ENCODE measurements at places on chromosomes 1 and 21.

DNA sequence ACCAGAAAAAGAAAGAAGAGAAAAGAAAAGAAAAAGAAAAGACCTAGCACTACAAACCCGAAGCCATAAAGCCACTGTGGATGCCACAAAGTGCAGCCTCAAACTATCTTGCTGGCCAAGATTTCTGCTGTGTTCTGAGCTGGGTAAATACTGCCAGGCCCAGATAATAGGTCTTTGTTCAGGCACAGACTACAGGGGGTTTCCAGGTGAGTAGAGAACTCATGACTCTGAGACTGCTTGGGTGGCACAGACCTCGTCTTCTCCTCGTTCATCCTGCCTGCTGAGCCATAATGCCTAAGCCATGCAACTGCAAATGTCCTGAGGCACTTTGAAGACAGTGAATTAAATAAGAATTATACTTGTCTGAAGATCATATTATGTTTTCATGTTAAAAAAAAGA, 651.8 kb downstream of the LMO4 start:
- DNase-seq, result no peak

- no peak for DNase-seq
Observed at GRCh38 chr1:235887676-235888075, 21.0 kb upstream of the LYST start.

GRCh38 chr1:1156140-1157032, 17.3 kb upstream of the TTLL10 start:
- DNase-seq, result no peak

- DNase-seq, result no peak
Observed at GRCh38 chr1:246658567-246658966, 65.6 kb upstream of the SCCPDH start.

- DNase-seq, result no peak
Observed at GRCh38 chr1:90719330-90720144, 2.4 kb upstream of the BARHL2 start.

DNA sequence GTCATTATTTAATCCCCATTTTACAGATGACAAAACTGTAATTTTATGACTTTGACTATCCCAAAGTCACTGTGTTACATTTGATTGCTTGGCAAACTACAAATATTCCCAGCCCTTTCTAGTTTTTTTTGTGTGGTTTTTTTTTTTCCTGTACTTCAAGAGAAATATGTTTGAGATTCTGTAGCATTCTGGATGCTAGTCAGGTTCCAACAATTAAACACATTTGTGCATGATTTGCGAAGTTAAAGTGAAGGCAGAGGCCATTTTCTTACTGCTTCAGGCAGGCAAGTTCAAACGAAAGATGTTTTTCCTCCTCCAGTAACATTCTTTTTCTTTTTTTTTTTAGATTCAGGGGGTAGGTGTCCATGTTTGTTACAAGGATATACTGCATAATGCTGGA, 107.9 kb upstream of the SERTAD4 start:
- DNase-seq, result no peak

DNA sequence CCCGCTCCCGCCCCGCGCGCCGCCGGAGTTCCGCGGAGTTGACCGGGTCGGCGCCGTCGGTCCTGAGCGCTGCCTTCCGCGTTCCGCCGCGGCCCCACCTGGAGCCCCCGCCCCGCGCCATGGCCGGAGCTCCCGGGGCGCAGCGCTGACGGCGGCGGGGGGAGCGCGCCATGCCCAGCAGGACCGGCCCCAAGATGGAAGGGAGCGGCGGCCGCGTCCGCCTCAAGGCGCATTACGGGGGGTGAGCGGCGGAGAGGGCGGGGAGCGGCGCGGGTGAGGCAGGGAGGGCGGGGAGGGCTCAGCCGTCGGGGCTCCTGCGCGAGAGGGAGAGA, 216 bp downstream of the PRKCZ start:
- DNase-seq, result no peak

DNA sequence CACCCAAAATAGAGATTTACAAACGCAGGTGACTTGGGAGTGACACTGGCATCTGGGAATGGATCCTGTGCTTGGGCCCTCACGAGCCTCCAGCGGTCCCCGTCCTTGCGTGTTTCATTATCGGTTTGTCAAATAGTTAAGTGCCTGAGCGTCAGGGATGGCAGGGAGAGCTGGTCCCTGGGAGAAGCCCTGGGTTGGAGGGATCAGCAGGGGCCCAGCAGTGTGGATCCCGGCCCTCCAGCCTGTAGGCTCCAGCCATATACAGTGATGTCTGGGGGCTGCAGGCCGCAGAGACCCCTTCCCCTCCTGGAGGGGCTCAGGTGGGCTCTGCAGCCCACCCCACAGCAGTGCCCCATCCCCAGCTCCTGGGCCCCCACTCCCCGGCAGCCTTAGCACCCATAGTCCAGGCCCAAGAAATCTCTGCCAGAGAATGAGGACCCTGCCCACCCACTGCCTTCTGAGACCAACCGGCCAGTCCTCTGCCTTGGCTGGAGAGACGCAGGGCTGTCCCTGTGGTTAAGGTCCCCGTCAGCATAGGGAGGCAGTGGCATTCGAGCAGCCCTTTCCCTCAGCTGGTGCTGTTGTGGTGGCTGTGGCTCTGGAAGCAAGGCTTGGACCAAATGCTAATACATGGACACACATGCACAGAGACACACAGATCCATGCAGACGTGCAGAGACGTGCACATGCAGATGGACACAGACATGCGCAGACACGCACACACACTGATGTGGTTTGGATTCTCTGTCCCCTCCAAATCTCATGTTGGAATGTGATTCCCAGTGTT, 2.4 kb upstream of the SLC19A1 start:
- DNase-seq, result no peak

DNA sequence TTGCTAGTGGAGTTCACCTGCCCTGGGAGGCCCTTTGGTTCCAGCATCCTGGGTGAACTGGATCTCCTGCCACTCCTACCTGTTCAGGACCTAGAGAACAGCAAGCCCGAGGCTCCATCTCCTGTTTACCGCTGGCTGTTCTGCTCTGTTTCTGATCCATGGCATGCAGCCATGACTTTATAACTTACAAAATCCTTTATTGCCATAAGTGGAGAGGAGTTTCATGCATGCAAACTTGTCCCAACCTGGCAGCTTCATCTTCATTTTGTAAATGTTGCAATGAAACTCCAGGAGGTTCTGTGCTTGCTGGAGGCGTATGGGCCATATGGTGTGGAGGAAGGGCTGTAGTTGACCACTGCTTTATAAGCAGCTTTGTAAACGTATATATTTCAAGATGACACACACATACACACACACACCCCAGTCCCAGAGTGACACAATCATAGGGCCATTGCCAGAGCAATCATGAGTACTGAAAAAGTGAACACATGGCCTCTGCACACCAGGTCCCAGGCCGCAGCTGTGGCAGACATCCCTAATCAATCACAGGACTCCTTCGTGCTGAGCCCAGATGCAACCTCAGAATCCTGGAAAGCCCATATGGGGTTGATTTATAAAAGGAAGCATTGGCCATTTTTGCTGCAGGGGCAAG, 69.0 kb downstream of the UBIAD1 start:
- DNase-seq, result no peak

DNA sequence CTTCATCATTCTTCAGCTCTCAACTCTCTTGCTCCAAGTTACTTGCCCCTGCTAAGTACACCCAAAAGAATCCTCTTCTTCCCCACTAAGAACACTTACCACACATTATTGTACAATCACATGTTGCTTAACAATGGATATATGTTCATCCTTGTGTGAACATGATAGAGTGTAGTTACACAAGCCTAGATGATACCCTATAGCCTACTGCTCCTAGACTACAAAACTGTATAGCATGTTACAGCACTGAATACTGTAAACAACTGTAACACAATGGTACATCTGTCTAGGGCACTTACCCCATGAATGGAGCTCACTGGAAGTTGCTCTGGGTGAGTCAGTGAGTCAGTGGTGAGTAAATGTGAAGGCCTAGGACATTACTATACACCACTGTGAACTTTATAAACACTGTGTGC, 77.4 kb downstream of the RERE start:
- DNase-seq, result no peak

- DNase-seq, result no peak
Observed at GRCh38 chr1:84735483-84735882, 45.2 kb upstream of the SSX2IP start.

- no peak for DNase-seq
Observed at GRCh38 chr1:94335950-94336349, 82.2 kb upstream of the ABCD3 start.

DNA sequence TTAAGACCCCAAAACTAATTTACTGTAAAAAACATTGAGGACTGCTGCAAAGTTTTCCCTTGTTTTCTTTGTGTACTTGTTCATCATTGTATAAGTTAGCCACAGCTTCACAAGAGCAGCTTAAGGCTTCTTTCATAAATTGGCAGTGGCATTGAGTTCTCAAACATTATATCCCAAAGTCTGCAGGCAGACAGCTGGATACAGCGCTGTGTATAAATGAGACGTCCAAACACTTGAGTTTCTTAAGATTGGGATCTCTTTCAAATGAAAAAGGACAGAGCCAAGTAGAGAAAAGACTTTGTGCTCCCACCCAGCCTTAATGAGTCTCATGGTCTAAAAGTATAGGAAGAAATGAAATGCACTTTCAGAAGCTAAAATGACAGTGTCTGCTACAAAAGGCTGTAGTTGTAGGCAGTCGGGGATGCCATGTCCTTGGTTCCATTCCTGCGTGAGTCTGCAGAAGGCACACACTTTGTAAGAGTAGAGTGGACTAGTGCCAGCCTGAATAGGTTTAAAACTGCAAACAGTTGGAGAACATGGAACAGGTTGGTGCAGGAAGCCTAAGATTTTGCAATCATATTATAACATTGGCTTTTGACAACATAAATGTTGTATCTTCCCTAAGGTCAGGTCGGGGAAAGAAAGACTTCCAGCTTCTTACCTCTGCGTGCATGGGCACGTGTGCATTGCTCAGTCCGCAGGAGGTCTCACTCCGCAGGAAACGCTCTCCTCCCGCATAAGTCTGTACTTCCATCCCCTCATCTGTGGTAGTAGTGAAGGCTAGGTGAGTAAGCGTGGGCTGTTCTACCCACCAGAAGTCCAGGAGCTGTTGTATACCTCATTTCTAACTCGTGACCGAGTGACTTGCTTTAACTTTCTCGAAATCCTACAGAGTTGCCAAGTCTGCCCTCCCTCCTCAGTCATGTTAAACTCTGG, 94.4 kb downstream of the CD247 start:
- DNase-seq, result no peak

- DNase-seq, result no peak
Observed at GRCh38 chr1:47830641-47831333, 166.4 kb downstream of the TRABD2B start.

GRCh38 chr1:6052543-6053205, 7.0 kb downstream of the KCNAB2 start:
- DNase-seq, result no peak

GRCh38 chr1:225655509-225656258, 2.8 kb upstream of the ENAH start:
- no peak for DNase-seq

- no peak for DNase-seq
Observed at GRCh38 chr1:196355206-196355786, 252.9 kb downstream of the KCNT2 start.

- no peak for DNase-seq
Observed at GRCh38 chr1:244730934-244731434, 78.1 kb downstream of the DESI2 start.

GRCh38 chr1:93584261-93585003, 97.2 kb downstream of the BCAR3 start:
- no peak for DNase-seq

GRCh38 chr21:40706176-40706575, 140.8 kb downstream of the DSCAM start:
- DNase-seq, result no peak

DNA sequence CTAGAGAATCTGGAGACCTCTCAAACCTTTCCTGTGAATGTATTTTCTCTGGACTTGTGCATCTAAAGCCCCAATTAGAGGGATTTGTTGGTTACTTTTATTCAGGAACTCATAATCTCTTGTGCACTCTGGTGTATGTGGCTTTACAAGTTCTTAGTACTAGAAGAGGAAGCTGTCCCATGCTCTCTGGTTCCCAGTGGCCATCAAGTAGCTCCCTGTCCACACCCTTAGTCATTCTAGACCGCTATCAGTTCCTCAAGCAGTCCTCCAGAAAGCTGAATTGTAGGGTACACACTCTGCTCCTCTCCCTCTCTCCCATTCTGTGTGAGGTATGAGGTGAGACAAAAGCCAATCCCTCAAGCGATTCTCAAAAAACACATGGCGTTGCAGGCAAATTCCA, 470.3 kb downstream of the PTPRC start:
- DNase-seq, result no peak

GRCh38 chr1:26350701-26351589, 3.0 kb downstream of the CRYBG2 start:
- DNase-seq, result no peak

DNA sequence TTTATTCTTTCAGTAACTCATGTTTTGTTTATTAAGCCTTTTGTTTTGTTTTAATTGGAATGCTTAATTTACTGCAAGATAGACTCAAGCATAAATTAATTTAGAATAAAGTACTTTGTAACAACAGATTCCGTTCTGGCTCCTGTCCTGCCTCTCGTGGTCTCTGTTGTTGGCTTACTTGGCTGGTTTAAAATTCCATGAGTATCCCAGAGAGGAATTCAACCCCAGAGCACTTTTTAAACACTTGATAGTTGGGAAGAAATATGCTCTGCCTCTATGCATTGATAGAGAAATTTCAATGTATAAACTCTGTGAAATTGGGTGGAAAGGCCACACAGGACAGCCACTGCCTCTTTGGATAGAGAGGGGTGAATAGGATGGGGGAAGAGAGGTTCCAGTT, 89.7 kb downstream of the ATP5PO start:
- no peak for DNase-seq

DNA sequence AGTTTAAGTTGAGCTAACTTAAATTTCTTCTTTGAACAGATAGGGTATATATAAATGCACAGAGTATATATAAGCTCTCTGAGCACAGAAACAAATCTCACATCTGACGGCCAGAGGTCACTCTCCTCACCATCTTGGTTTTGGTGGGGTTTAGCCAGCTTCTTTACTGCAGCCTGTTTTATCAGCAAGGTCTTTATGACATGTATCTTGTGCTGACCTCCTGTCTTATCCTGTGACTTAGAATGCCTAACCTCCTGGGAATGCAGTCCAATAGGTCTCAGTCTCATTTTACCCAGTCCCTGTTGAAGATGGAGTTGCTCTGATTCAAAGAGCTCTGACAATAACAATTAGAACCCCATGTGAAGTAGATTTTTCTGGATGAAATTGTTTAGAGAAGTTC, 1.6 kb upstream of the MOV10 start:
- no peak for DNase-seq

GRCh38 chr21:32523988-32524719, 61.2 kb downstream of the TCP10L start:
- no peak for DNase-seq

- no peak for DNase-seq
Observed at GRCh38 chr1:226373376-226373775, 34.5 kb downstream of the PARP1 start.

GRCh38 chr1:17361687-17362086, 10.3 kb upstream of the PADI6 start:
- DNase-seq, result no peak

GRCh38 chr1:167912294-167912693, 1.6 kb downstream of the ADCY10 start:
- no peak for DNase-seq

- no peak for DNase-seq
Observed at GRCh38 chr1:58436615-58437297, 109.8 kb downstream of the OMA1 start.
